ENCODE measurements at places on chromosomes 2 and 18.

DNA sequence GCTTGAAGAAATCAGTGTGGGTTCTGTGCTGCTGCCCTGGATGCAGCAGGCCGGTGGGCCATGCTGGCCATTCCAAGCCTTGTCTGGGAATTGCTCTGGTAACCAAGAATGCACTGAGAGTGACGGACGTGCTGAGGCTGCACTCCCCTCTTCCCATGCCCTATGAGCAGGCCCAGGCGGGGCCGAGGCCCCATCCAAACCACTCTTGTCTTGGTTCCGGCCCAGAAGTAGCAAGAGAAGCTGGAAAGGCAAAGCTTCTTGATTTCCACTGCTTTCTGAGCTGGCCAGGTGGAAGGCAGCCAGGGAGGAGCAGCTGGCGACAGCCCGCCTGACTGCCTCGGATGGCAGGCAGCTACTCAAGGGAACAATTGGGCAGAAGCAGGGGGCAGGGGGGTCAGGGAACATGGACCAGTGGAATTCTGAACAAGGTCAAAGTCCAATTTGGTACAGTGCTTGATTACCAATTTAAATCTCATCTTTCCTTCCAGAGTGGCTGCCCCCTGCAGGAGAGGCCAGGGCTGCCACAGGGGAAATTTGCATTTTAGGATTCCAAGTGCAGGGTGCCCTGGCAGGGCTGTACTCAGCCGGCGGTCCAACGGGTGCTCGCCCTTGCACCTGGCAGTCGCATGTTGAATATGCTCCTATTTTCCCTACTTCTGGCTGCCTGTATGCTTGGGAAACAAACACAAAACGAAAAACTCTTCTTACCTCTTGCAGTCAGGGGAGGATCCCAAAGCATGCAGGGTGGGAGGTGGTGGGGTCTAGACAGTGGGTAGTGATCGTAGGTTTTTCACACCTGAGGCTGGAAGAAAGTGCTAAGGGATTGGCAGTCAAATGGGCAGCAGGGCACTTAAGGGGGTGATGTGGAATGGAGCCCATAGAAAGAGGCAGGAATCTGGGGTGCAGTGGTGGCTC is 67.3 kb downstream of the LIPG start:
- no peak for DNase-seq

GRCh38 chr18:40414155-40414754 is 1540.8 kb upstream of the PIK3C3 start:
- no peak for DNase-seq

GRCh38 chr2:116416731-116417377 is 1397.6 kb upstream of the DDX18 start:
- DNase-seq = no peak

- DNase-seq = no peak
Observed at GRCh38 chr2:223922308-223922707, 22.8 kb downstream of the WDFY1 start.

DNA sequence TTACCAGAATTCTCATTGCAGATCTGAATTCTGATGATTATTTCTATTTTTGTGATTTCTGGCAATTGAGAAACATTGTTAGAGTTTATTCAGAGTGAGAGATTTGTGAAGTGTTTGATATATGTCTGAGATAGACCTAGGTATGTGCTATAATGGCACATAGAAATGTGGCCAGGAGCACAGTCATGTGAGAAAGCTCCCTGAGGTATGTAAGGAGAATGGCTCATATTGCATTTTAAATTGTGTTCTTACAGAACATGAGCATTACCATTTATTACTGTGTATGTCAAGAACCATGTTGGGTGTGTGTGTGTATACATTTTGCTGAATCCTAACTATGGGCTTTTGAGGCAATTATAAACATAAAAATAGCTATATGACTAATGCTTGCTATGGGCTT is 101.2 kb downstream of the RAPGEF4 start:
- no peak for DNase-seq

- no peak for DNase-seq
Observed at GRCh38 chr2:13522096-13522495, 805.4 kb downstream of the TRIB2 start.

GRCh38 chr2:112630268-112630667 is 15.5 kb upstream of the SLC20A1 start:
- no peak for DNase-seq

DNA sequence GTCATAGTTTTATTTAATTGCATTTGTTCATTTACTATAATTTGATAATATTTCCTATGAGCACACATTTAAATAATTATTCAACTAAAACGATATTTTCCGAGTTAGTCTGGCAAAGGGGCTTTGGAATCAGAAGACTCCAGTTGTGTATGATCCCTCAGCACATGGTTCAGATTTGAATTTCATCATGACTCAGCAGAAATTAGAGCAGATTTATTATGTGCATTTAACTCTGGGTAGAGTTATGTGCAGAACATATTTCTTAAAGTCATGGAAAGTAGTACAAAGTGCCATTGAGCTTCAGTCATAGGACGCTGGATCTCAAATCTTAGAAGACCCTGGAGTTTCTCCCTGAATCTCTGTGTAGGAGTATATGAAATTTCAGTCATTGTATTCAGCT is 106.7 kb downstream of the ADCYAP1 start:
- DNase-seq = no peak

- no peak for DNase-seq
Observed at GRCh38 chr2:63055226-63056106, 4.8 kb downstream of the OTX1 start.

All from stimulated activated CD8-positive, alpha-beta memory T cell treated with anti-CD3 and anti-CD28 coated beads, Interleukin-15, amount 100 ng/mL, for 4 hours (primary cell).